ENCODE measurements at places on chromosomes 4 and X. TPM values are rescaled to one million over a fixed set of nuclear protein-coding genes. Genes with fewer than 3 reads are reported as not detected.

VSIG4 gene
- 28.0 TPM for total RNA-seq

- no peak for DNase-seq
These were observed 50.9 kb downstream of the MED28 start for GRCh38 chr4:17665346-17665745.

DNA sequence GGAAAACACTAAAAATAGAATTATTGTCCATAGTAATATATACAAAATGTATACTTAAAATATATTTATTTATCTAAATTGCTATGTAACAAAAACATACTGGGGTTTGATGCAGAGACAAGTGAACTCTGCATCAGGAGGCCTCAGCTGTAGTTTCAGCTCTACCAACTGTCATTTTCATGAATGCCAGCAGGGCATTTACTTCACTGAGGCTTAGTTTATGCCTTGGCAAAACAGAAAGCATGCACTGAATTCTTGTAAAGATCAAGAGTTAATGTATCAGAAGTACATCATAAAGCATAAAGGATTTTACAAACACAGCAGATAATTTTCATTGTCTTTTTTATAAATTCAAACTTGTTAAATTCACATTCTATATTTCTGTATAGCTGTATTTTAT is 577.0 kb downstream of the C4orf33 start:
- DNase-seq, result no peak

DNA sequence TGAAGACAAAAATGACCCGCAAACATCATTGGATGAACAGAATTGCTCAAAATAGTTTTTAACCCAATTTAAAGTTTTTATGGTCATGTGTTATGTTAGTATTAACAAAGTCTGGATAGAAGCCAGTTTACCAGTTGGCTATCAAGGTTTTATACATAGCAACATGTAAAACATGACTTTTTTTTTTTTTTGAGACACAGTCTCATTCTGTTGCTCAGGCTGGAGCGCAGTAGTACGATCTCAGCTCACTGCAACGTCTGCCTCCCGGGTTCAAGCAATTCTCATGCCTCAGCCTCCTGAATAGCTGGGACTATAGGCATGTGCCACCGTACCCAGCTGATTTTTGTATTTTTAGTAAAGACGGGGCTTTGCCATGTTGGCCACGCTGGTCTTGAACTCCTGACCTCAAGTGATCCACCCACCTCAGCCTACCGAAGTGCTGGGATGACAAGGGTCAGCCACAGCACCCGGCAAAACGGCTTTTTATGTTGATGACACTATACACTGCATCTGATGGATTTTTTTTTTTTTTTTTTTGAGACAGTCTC is 3.4 kb downstream of the SAT1 start:
- no peak for DNase-seq

DNA sequence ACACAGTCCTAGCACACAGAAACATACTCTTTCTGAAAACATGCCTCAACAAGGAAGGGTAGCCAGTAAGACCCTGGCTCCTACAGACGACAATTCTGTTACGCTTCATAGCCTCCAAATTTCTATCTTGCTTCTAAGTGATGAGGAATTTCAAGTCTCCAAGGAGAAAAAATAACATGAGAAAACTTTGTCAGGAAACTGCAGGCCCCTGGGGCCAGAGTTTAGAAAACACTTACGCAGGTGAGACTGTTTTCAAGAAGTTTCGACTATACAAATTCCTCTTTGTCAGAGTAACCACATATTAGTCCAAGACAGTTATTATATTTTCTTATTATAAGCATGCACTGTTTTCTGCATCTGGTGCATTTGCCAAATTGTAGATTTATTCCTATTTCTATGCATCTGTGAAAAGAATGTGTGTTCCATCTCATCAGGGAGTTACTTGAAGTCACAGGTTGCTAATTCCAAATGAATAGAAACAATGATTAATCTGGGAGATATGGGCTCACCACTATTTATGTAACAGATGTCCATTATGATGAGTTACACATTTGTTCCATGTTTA is 30.3 kb upstream of the HCCS start:
- DNase-seq, result no peak

GRCh38 chrX:119682019-119682989 is 10.7 kb downstream of the SEPTIN6 start:
- DNase-seq, result no peak

DNA sequence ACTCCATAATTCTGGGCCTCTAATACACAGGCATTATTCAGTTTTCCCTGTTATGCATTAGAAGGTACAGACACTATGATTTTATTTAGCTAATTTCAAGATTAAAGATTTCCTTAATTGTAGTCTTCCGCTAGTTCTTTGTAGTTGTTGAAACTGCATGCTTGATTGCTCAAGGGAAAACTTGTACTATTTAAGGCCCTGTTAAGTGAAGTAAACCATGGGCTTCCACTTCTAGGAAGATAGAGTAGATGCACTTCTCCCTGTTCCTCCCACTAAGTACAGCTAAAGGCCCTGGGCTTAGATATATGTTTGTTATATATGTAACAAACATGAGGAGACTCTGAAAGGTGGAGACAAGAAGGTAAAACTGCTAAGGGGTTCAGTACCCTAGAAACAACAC is 215.8 kb upstream of the LEF1 start:
- DNase-seq, result no peak

GRCh38 chrX:42739258-42739657 is 38.7 kb downstream of the PPP1R2C start:
- DNase-seq, result no peak

USP26 gene
- not detected for total RNA-seq

GRCh38 chr4:121822796-121823504 is 733 bp downstream of the CCNA2 start:
- DNase-seq, result no peak

PLCXD1 gene
- total RNA-seq, result 2.2 TPM

BGN gene
- 206 TPM for total RNA-seq

DNA sequence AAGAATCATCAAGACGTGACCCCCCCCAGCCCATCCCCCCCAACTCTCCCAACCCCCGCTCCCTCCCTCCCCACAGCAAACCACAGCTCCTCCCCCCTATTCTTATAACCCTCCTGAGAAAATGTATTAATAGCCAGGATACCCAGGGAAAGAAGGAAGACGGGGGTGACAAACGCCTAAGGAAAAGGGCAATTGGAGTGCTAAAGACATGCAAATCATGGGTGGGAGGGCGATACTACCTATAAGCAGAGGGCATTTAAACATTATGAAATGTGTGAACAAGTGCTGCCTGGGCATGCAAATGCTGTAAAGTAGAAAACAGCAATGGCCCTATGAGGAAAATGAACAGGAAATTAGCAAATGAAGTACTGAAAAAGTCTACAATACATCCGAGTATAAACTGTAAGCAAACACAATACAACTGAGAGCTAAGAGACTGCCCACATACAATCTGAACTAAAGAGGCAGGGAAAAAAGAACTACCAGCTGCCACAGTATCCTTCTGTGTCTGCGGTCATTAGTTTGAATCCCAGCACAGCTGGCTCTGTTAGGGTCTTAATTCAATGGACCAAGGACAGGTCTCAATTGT is 2.4 kb downstream of the CXXC4 start:
- DNase-seq, result no peak

- DNase-seq, result no peak
These were observed 125.4 kb downstream of the BCOR start for GRCh38 chrX:39972340-39972739.

EDA2R gene
- 1.3 TPM for total RNA-seq

DNA sequence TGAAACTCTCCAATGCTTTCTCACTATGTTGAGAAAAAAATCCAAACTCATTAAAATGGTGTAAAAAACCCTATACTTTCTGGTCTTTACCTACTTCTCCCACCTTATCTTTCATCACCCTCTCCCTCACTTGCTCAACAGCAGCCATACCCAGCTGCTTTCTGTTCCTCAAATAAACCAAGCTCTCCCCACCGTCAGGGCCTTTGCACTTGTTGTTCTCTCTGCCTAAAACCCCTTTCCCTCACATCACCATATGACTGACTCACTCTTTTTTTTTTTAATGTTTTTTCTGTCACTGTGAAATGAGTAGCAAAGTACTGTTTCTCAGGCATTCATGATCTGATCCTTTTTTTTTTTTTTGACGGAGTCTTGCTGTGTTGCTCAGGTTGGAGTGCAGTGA is 122.3 kb upstream of the TMEM164 start:
- no peak for DNase-seq

- peak; percentile 70 for DNase-seq
These were observed at the start of gene SCD5 for GRCh38 chr4:82798168-82799005. TSS of gene SCD5 (minus strand) at chr4:82798796. CDS start at chr4:82798537, 259 bp downstream.

- DNase-seq, result no peak
These were observed 33.5 kb downstream of the ARHGEF9 start for GRCh38 chrX:63751481-63751880.

DNA sequence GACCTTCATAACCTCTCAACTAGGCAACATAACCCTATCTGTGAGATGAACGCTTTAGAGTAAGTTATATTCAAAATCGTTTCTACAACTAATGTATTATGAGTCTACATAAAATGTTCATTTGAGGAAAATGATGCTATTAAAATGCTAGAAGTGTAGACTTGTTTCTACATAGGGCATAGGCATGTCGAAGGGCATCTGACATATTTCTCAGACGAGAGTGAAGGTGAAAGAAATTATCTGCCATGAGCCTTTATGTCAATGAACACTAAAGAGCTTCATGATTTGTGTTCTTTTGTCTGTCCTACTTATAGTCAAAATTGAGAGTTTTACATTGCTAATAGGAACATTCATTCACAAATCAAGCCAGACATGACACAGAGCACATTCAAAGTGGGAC is 811.8 kb downstream of the RAB28 start:
- DNase-seq, result no peak

NAP1L5 gene
- total RNA-seq, result 5.2 TPM

ING2 gene
- 4.6 TPM for total RNA-seq

GRCh38 chr4:184351560-184352451 is 122.5 kb downstream of the IRF2 start:
- peak; percentile 54 for DNase-seq

FAM241A gene
- 6.7 TPM for total RNA-seq

GRCh38 chr4:156193800-156194199 is 240.1 kb upstream of the CTSO start:
- DNase-seq, result no peak

VCX gene
- not detected for total RNA-seq

DNA sequence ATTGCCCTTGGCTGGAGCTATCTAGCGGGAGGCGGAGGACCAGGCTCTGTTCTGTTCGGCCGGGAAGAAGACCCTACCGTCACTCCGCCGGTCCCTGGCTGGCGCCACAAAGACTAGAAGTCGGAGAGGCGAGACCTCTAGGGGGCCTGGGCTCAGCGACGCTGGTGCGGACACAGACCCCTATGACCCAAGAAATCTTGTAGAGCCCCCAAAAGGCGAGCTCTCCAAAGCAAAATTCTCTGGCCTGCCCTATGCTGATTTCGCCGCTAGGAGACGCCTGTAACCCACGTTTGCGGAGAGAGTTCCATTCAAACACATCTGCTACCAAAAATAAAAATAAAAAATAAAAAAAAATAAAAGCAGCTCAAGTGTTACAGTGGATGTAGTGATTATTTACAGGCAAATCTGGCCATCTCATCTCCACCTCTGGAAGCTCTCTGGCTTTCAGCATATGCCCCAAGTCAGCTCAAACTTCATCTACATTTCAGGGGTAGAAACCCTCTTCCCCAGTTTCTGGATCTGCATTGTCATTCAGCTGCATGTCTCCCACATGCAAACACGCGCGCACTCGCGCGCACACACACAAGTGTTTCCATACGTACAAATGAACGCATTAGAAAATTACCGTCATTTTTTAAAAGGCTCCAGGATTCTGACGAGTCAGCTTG is 2.4 kb upstream of the PCDH10 start:
- DNase-seq, result no peak

DNA sequence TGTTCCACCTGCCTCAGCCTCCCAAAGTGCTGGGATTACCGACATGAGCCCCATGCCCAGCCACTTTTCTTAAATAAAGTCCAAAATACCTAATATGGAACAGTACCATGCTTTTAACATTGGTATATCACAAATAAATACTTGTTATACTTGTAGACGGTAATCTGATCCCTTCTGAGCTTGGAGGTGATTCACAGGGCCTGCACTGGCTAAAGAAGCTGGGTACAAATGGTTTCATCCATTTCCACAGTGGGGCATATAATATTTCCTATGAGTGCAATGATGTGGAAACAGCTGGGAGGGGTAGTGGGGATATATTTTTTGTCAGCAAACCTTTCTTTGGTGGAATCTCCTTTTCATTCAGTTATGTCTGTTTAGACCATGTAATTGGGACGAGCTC is 35.8 kb downstream of the PLK4 start:
- DNase-seq, result no peak

DNA sequence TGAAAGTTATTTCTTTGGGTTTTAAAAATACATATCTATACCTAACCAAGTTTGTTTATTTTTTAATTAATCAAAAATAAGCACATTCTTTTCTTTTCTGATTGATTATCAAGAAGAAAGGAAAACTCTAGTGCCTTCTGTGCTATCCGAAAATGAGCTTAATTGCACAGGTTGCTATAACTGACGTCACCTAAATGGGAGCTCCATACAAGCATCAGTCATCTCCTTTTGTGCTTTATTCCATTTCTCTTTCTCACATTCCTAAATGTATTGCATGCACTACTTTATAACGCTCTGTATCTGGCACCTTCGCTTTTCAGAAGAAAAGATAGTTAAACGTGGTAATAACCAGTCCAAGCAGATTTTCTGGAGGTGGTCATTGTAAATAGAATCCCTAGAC is 675.0 kb downstream of the STPG2 start:
- no peak for DNase-seq

DNA sequence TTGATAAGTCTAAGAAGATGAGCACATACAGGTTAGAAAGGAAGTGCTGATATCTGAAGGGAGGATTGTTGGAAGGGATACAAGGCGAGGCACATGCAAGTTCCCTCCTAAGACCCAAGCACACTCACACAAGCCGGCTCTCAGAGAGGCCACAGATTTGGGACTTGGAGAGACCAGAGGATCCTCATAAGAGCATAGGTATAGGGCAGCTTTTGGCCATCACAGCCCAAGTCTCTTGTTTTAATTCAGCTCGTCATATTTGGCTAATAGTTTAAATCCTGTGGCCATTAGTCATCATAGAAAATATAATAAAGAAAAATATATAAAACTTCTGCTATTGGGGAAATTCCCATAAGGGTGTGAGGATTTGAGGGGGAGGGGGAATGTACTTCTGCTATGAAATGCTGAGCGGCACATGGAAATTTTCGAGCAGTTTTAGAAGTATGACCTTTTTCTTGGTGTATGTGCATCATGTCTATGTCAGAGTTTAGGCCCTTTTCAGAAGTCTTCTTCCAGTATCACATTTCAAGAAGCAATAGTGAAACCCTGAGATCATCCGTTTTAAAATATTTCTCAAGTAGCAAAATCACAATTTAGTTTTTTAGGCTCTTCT is 97.7 kb downstream of the NFKB1 start:
- DNase-seq, result no peak

- no peak for DNase-seq
These were observed 321.9 kb downstream of the HS3ST1 start for GRCh38 chr4:11106759-11107158.
